Stimulated activated CD8-positive, alpha-beta memory T cell treated with anti-CD3 and anti-CD28 coated beads, Interleukin-2, amount 100 ng/mL, for 48 hours (primary cell): ENCODE measurements at places on chromosomes 1 and 21.

DNA sequence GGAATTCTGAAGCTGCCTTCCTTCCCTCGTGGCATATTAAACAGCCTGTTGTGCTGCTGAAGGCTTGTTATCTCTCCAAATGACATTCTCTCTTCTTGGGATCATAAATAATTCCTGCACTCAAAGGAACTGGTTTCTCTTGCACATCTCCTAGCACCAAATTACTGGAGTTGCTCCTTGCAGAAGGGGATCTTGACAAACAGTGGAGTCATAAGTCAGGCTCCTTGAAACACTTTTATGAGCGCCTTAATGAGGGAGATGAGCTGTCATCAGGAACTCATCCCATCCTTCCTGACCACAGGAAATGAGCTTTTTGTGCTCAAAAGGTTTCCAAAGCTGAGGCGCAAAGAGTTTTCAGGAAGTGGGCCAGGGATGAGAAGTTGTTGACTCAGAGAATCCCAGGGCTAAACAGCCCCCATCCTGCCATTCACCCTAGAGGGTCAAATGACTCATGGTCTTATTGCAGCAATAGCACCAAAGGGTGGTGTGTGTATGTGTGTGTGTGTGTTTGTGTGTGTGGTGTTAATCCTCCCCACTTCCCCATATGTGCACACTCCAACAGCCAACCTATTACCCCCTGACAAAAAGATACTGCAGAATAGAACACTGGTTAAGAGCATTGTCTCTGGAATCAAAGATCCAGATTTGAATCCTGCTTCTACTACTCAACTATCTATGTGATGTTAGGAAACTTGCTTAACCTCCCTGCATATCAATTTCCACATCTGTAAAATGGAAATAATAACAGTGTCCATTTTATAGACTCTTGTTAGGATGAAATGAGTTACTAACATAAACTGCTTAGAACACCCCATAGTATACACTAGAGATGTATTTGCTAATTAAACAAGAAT is 2.8 kb upstream of the PHC2 start:
- DNase-seq = no peak

GRCh38 chr1:219422811-219423598 is 189.9 kb downstream of the ZC3H11B start:
- no peak for DNase-seq

GRCh38 chr1:62528015-62528414 is 69.3 kb upstream of the ANGPTL3 start:
- no peak for DNase-seq

- no peak for DNase-seq
Measured at GRCh38 chr1:216015116-216015515, 408.1 kb downstream of the USH2A start.

DNA sequence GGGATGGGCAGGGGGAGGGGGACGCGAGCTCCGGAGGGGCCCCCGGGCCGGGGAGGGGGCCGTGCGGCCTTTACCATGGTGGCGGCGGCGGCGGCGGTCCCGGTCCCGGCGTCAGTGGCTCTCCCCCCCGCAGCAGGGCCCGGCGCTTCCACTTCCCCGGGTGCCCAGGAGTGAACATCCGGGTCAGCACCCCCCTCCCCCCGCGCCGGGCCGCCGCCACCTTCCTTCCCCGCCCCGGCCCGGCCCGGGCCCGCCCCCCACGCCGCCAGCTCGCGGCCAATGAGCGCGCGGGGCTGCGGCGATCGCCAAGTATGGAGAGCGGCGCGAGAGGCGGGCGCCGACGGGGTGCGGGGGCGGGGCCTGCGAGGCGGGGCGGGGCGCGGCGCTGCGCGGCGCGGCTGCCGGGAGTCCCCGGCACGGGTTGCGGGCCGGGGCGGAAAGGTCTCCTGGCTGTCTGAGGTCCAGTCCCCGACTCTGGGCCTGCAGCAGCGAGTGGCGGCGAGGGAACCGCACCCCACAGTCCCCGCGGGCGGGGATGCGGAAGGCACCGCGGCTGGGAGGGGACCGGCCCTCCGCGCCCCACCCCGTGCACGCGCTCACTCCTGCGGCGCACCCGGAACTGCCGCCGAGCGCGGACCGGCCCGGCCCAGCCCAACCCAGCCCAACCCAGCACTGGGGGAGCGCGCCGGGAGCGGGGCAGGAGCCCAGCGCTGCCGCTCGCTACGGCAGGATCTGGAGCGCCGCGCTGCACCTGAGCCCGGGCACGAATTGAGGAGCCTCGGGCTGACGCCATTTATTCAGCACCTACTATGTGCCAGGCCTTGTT is at the start of gene CAPZB:
Gene CAPZB, minus strand, starts transcription at position 178 of the 826 bp plus-strand sequence. Its CDS starts 101 bp downstream, at position 77.
- peak; percentile 96 for DNase-seq
